ENCODE measurements at places on chromosomes 2 and 18.
A peak's percentile ranks its signal among the peaks of the same experiment; 100 is the strongest.

- DNase-seq: no peak
Observed at GRCh38 chr18:67770520-67770919, 254.0 kb upstream of the DSEL start.

DNA sequence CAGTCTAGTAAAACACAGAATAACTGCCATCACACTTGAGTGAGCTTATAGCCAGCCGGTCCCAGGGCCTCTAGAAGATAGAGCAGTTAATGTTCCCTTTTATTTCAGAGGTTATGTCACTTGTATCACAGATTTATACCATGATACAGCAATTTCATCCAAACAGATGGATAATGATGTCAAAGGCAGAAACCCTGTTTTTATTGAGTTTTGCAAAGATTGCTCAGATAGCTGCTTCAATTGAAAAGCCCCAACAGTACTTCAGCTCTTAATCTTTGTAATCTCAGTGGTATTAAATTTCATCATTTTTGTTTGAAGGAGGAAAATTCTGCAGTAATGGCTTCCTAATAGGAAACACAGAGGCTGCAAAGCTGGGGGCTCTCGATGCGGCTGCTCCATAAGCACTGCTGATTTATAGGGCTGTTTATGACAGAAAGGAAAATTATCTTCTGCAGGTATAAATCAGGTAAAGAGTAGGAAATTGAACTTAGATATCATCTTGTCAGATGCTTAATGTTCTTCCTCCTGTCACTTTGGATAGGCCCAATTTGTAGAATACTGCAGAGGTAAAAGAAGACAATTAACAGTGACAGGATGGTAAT, 112.3 kb downstream of the LNPK start:
- no peak for DNase-seq

GRCh38 chr2:1937480-1937879, 193.2 kb upstream of the PXDN start:
- no peak for DNase-seq

DNA sequence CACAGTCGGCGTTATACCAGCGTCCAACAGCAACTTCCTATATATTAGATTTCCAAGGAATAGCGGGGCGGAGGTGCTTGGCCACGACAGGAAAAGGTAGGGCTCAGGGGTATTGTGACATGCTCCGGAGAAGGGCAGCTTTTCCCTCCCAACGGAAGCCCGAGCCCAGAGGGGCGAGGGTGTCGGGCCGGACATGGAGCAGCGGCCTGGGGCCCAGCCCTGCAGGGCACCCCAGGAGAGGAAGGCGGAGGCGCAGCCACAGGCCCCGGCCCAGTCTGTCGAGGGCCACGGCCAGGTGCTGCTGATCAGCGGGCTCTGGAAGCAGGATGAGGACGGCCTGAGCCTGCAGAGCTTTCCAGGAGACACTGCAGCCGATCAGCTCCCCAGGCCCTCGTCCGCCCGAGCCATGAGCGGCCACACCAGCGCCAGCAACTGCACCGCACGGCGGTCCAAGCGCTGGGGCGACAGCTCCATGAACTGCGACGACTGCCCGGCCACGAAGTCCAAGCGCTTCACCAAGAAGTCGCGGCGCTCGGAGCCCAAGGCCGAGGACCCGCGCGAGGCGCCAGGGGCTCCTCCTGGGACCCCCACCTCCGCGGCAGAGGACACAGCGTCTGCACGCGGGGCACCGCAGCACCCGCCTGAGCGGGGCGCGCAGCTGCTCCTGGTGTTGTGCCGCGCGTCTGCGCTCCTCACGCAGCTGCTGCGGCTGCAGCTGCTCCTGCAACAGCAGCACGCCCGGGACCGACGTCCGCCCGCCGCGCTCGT, 5.6 kb upstream of the SPATA3 start:
- DNase-seq: no peak

DNA sequence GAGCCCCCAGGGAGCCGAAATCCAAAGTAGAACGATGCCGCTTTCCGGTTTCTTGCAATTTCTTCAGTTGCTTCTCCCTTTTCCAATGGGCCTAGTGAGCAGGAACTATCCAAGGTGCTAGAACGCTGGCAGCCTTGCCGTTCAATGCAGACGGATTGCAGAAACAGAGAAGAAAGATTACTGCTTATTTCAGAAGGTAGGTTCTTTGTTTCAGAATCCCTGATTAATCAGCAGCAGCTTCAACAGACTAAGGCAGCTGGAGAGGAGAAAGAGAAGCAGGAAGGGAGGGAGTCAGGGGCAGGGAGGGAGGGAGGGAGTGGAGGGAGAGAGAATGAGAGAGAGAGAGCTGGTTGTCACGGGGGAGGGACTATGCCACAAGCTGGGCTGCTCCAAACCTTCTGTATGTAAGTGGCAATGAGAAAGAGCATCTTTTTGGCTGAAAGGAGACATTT, 576 bp downstream of the NYAP2 start:
- DNase-seq: peak; percentile 73
